ENCODE measurements at places on chromosomes 4 and X.

- no peak for DNase-seq
Observed at GRCh38 chr4:156623376-156623775, 348.2 kb downstream of the PDGFC start.

DNA sequence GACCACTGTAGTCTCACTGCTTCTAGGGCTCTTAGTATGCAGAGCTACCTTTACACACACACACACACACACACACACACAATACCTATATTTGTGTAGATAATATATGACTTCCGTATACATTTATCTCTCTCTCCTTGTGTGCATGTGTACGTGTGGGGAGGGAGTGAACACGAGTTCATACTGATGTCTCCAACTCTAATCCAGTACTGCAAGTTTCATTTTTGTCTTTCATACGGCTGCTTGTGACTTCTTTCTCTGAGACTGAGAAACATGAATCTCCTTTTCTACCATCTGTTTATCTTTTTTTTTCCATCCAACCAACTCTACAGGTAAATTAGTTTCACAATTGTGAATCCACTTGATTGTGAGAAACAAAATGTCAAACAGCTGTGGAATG is 1229.5 kb upstream of the AGA start:
- DNase-seq: no peak

DNA sequence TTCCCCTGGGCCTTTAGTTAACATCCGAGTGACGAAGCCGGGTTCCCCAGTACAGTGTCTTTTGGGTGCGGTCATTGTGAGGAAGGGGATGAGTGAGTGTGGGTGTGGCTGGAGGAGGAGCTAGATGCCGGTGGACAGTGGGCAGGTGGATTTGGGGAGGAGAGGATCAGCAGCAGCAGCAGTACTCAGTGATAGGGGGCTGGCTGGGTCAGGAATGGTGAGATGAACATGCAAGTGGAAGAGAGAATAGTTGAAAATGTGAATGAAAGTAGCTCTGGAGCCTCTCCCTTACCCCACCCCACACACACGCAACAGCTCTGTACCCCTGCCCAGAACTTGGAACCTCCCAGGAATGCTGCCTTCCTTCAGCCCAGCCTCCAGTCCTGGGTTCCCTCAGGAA is 4.5 kb downstream of the TSR2 start:
- DNase-seq: no peak

DNA sequence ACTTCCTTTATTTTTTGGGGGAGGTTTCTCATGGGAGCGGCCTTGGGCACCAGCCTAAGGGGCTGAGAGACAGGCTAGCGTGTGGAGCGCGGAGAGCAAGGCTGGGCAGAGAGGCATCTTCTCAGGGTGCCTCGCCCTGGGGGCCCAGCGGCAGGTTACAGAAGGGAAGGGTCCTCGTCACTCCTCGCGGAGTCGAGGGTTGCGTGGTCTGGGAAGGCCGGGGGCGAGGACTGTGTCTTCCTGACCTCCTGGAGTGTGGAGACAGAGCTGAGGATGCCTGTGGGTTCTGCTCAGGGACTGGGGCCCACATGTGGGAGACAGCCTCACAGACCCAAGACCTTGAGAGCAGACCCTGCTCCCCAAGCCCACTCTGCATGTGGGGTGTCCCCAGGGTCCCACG is 79.6 kb upstream of the LRPAP1 start:
- DNase-seq: no peak

GRCh38 chr4:3445111-3445820 is 3.5 kb downstream of the HGFAC start:
- no peak for DNase-seq

- no peak for DNase-seq
Observed at GRCh38 chr4:104747635-104748034, 252.9 kb upstream of the CXXC4 start.

GRCh38 chr4:60175241-60175640 is 1024.9 kb upstream of the ADGRL3 start:
- no peak for DNase-seq

DNA sequence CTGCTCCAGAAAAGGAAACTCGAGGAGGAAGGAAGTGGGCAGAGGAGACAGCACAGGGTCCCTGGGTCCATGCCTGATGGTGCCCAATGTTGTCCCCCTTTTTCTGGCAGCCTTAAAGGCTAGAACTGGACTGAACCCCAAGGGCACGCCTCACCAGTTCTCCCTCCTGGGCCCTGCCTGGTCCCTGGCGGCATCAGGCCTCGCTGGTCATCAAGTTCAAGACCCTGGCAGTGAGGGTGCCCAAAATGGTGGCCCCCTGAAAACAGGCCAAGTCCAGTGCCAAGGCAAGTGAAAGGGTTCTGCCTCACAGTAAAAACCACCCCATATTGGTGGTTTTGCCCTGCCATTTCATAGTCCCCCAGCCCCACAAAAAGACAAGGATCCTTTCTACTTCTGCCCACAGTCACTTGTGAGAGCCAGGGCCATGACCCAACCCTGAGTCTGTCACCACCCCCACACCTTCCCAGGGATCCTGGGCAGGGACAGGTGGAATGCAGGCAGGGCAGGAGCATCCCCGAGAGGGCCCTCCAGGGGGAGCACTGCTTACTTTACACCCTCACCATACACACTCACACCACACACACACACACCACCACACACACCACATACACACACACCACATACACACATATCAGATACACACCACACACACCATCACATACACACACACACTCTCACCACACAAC is 107.6 kb downstream of the DCTD start:
- DNase-seq: no peak

DNA sequence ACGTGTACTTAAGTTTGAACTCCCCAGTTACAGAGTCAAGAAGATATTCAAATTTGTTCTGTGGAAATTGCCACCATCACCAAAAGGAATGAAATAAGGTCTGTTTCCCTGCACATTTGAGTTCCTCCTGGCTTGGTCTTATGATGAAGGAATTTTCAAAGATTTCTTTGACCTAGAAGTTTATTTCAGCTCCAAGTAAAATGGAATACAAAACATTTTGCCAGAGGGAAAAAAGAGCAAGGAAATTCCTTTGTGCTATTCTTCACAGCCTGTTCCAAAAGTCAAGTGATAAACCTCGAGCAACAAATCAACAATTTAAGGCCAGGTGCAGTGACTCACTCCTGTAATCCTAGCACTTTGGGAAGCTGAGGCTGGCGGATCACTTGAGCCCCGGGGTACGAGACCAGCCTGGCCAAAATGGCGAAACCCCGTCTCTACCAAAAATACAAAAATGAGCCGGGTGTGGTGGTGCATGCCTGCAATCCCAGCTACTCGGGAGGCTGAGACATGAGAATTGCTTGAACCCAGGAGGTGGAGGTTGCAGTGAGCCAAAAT is 3.4 kb downstream of the NKRF start:
- DNase-seq: no peak

DNA sequence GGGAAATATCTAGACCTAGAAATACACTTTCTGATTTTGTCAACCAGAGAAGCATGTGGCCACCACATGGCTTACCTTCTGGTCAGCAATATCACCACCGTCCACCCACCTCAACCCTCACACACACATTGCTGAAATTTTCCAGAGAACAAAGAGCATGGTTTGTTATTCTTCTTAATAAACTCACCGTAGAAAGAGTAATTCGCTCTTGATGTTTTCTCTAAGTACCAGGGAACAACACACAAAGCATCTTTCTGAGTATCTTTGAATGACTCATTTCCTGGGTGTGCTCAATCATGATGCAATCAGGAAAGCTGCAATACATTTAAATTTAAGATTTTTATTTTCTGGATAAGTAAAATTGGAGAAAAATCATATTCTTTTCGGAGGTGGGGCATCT is 24.7 kb upstream of the LRAT start:
- DNase-seq: no peak

- DNase-seq: no peak
Observed at GRCh38 chrX:21266949-21267348, 107.3 kb upstream of the CNKSR2 start.

DNA sequence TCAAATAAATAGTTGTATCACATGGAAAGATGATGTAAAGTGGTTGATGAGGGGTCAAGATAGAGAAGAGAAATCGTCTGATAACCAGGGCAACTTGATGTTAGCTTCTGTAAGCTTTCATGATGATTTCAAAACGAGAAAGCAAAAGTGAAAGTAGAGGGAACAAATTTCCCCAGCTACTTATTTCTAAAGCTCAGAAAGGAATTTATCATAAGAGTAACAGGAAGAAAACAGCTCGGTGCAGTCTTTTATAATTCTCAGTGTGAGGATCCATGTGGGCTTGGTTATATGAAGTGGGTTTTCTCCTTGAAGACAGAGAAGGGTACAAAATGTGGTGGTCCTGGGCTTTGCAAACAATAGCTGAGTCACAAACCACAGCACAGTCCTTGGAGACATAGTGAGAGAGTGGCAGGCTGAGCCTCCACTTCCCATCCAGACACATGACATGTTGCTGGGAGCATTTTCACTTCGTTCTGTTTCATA is 32.1 kb upstream of the GLRA2 start:
- DNase-seq: no peak

- no peak for DNase-seq
Observed at GRCh38 chr4:176533159-176533558, 213.4 kb downstream of the SPCS3 start.

GRCh38 chrX:150223176-150224015 is 139.7 kb upstream of the MAMLD1 start:
- DNase-seq: no peak

DNA sequence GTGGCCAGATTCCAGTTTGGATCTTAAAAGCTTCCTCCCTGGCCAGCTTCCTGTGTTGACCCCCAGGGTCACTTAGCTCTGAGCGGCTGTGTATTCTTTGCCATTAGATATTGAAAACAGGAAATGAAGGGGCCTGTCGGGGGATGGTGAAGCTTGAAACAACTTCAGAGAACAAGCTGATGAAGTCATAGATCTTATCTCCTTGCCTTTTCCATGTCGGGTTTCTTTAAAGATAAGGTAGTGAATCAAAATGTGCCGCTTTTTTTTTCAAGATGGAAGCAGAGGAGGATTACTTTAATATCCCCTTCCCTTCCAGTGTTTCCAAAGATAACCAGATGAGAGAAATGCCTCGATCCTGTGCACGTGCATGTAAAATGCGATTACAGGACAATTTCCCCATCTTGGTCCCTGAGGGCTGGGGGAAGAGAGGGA is 508.5 kb downstream of the MID1IP1 start:
- no peak for DNase-seq

- no peak for DNase-seq
Observed at GRCh38 chr4:81919810-81920209, 448.1 kb upstream of the RASGEF1B start.

GRCh38 chr4:74203467-74203866 is 45.5 kb downstream of the MTHFD2L start:
- DNase-seq: no peak

GRCh38 chr4:183321079-183321478 is 1.0 kb upstream of the CLDN22 start:
- DNase-seq: no peak

GRCh38 chr4:151304226-151304625 is 21.2 kb downstream of the SH3D19 start:
- no peak for DNase-seq

DNA sequence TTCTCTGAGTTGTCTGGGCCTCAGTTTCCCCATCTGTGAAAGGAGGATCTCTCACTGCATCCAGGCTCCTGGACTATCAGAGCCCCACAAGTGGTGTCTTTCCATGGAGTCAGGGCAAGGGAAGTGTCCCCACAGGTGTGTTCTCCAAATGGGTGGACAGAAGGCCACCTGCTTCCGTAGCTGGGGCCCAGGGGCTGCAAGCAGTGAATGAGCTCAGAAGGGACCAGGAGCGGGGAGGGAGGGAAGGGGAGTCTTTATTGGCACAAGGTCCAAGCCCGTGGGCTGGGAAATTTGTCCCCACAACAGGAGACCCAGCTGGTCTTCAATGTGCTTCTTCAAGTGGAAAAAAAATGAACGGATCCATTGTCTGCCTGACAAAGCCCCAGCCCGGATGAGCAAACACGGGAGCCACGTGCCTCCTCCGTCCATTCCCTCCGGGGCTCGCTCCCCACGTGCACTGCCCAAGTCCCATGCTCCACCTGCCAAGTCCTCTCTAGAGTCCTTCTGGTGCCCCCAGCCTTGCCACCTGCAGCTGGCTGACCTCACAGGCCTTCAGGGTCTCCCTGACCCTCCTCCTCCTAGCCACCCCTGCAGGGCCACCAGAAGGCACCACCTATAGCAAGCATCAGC is 72.0 kb downstream of the JAKMIP1 start:
- DNase-seq: no peak

- no peak for DNase-seq
Observed at GRCh38 chr4:184823014-184823413, 2.8 kb downstream of the ACSL1 start.

GRCh38 chrX:154019633-154020528 is at the start of gene IRAK1:
Gene IRAK1 (minus strand): TSS chrX:154019902. CDS start chrX:154019812, 90 bp downstream.
- no peak for DNase-seq

- peak; percentile 16 for DNase-seq
Observed at GRCh38 chr4:182916483-182917181, 554 bp downstream of the DCTD start.

DNA sequence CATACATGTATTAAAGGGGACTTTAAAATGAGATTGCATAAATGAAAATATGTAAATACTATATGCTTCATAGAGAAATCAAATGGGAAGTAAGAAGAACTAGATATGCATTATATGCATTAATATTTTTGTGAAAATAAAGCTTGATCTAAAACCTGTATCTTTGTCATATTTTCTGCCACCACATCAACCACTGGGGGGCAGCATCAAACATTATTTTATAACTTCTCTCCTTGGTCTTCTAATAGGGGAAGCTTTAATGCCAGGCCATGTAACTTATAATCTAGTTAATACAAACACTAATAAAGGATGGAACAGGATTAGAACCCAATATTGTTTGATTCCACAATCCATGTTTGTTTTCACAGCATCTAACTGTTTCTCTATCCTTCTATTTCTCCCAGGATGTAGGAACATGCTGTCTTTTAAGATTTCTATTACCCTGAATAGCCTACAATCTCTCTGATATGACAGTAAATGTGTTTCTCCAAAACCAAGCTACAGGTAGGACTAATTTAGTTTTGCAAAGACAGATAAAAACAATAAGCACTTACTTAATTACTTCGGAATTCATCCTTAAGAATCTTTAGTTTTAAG is 10.0 kb downstream of the QRFPR start:
- no peak for DNase-seq
